ENCODE measurements at places on chromosomes 6 and 20.

DNA sequence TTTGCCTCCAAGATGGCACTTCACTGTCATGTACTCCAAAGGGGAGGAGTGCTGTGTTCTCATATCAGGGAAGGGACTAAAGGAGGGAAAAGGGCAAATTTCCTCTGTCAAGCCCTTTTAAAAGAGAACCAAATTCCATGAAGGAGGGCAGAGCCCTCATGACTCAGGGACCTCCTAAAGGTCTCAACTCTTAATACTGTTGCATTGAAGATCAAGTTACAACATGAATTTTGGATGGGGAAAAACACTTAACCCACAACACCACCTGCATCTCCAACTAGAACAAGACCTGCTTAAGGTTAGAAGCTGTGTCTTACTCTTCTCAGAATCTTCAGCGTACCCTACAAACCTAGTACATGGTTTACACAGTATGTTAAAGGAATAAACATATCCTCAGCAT lies 23.7 kb upstream of the FBXO30 start:
- DNase-seq: no peak

DNA sequence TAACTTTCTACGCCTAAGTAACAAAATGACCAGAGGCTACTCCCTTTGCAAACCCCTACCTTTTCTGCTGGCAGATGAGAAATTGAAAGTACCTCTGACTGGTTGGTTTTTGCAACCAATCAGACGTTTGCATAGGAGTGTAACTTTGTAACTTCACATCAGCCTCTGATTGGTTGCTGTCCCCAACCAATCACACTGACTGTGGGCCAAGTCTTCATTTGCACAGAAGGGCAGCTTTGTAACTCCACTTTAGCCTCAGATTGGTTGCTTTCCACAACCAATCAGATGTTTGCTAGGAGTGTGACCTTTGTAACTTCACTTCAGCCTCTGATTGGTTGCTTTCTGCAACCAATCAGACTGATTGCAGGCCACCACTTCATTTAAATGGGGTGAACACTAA lies 89.1 kb downstream of the ME1 start:
- no peak for DNase-seq

DNA sequence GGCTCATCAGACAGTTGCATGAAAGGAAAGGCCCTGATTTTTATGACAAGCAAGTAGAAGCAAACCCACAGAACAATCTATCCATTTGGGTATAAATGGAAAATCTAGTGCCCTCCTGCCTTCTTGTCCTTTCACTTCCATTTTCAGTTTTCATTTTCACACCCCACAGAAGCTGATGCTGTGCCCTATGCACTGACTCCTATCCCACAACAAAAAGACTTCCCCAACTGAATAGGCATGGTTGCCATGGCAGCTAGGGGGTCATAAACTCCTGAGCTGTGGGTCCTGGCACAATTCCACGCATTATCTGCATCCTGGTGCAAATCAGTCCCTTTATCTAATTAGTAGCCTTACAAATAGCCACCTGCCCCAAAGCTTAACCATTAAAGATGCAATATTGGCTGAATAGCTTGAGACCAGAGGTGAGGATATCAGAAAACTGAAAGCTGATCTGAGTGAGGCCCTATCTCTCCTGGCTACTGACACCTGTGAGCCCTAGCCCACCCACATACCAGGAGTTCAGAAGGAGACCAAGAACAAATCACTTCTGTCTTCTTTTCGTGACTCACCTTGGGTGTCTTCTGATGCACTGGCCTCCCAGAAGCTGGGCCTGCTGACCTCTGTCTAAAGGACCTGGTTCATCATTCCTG lies 34.9 kb upstream of the HEY2 start:
- no peak for DNase-seq

DNA sequence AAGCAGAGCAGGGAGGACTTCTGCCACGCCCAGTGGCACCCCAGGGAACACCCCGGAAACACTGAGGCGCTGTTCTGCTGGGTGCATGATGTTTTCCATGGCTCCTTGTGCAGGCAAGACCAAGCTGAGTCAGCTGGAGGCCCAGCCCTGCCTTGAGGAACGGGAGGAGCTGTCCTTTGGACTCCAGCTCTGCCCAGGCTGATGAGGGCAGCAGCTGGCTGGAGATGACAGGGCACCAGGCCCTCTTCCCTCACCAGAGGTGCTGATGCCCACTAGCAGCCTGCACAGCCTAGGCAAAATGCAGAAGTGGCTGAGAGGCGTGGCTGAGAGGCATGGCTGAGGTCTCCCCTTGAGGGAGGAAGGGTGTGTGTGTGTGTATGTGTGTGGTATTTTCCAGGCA lies 2.4 kb downstream of the C6orf132 start:
- no peak for DNase-seq

- no peak for DNase-seq
These were observed 79.4 kb downstream of the CD24 start for GRCh38 chr6:106894978-106895702.

DNA sequence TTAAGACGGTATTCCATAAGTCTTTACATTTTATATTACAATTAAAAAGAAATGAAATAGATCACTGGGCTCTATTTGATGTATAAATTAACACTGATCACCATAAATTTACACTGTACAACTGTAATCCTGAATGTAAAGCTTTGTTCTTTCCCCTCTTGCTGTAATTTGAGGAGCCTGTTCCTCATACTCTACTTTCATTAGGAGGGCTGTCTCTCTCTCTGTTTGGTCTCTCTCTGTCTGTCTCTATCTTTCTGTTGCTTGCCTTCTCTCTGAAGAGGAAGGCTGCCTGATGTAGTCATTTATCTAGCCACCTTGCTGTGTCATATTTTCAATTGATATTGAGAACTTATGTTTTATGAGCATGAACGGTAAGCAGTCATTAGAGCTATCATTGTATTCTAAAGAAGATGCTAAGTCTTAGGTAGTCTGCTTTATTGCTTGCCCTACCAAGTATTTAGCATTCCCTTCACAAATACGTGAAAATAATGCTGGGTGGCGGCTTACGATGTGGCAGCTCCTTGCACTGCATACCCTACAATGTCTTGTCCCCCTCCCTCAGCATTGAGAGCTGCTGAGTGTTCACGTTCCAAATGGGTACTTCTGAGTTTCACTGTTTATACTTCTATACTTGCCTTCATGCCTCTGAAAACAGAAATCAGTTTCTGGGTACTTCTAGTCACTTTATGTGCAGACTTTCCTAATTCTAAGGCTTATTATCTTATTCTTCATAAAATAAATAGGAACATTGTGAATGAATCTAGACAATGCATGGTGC lies 205.5 kb downstream of the NKAIN2 start:
- DNase-seq: no peak

DNA sequence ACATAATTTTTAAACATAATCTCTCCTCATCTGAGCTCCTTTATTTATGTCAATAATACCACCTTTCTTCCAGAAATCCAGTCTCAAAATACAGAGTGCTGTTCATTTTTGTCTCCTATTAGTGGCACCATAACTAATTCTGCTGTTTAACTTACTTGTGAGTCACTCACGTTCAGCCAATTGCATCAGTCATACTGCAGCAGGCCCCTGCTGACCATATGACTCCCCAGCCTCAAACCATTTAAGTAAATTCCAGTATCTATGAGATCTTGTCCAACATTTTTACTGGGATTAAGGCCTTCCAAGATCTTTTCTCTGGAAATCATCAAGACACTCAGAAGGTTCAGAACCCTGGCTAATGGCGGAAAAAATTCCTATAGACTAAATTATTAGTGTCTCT lies 982.2 kb upstream of the MAP3K7 start:
- DNase-seq: no peak

DNA sequence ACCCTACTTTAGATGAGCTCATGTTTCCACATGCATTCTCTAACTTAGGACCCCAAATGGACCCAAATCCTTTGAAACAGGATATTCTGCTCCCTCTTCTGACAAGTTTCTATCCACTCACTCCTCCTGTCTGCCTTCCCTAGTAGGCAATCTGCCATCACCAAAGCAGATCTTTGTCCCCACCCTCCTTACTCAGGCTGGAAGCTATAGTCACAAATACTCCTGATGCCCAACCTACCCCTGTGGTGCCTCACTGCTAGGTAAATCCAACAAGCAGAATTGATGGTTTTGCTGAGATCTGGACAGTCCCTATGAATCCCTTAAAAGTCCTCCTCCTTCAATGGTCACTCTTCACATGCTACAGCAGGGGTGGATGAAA lies 21.7 kb downstream of the ELOVL5 start:
- no peak for DNase-seq

DNA sequence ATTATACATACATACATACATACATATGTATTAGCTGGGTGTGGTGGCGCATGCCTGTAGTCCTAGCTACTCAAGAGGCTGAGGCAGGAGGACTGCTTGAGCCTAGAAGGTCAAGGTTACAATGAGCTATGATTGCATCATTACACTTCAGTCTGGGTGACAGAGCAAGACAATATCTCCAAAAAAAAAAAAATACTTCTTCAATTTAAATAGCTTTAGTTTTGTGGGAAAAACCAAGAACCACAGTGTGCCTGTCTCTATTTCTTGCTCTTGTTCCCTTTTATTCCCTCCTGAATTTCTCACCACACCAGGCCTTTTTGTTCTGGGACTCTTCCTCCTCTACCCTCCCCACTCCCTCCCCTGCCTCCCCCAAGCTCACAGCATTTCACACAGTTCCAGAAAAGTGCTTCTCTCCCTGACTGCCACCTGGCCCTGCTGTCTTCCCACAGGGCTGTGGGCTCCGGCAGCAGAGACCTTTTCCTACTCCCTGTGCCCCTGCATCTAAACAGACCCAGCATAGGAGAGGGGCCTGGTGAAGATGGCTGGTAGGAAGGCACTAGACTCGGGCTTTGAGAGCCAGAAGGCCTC lies 1.3 kb downstream of the C20orf203 start:
- DNase-seq: no peak

- DNase-seq: no peak
These were observed 8.7 kb upstream of the APCDD1L start for GRCh38 chr20:58523971-58524315.

GRCh38 chr6:91079969-91080368 lies 493.1 kb upstream of the MAP3K7 start:
- no peak for DNase-seq

- no peak for DNase-seq
These were observed 21.2 kb downstream of the RNF24 start for GRCh38 chr20:3994125-3994524.

- DNase-seq: no peak
These were observed 56.7 kb upstream of the SMIM29 start for GRCh38 chr6:34305497-34305896.

DNA sequence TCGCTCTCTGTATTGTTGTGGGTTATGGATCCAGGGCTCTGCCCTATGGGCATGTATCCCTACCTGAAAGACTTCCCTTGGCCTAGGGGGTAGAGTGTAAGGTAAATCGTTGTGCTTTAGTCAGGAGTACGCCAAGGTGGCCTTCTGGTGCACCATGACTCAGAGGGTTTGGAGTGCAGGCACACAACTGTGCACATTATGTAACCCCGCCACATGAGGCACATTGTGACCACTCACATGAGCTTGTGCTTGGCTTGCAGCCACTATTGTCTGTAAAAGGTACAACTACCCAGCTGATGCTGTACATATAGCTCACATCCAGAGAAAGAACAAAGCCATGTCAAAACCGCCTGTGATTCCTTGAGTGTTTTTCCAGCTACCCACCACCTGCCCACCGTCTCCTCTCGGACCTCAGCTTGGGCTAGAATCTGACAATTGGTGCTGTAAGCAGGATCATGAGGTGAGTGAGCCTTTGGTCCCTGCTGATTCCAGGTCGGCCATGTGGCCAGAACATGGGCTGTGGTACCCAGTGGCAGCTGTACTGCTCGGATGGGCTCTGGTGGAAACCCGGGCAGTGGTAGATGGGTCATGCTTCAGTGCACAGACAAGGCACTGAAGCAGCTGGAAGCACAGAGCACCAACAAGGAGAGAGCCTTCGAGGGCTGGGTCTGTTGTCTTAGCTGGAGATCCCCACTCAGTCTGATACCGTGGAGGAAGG lies 33.8 kb downstream of the HDDC2 start:
- no peak for DNase-seq

DNA sequence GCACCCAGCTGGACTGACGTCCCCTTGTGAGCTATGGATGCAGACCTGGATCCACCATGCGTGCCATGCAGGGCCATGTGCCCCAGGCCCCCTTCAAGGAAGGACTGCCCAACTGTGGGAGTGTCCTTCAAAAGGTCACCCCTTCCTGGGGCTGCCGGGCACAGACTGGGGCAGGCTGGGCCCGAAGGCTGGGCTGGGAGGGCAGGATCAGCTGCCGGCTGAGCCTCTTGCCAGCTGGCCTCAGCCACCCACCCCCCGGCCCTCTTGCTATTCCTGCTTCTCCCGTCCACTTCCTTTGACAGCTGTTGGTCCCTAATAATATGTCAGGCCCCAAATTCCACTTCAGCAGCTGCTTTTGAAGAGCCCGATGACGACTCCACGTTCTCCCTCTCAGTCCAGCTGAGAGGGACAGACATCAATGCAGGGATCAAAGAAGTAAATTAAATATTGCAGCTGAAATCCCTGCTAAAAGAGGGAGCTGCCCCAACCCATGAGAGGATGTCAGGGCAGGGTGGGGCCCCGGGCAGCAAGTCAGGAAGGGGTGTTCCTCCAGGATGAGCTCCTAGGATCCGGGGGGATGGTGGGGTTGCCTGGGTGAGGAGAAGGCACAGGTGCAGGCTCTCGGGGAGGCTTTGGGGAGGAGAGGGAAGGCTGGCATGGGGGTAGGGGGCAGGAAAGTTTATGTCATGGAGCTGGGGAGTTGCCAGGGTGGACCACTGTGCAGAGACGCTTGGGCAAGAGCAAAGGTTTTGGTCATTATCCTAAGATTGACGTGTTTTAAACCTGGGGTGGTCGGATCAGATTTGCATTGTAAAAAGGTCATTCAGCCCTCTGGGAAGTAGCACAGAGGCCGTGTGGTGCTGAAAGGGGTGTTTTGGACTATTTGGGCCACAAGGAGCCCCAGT lies 185.0 kb downstream of the ANKRD60 start:
- no peak for DNase-seq

DNA sequence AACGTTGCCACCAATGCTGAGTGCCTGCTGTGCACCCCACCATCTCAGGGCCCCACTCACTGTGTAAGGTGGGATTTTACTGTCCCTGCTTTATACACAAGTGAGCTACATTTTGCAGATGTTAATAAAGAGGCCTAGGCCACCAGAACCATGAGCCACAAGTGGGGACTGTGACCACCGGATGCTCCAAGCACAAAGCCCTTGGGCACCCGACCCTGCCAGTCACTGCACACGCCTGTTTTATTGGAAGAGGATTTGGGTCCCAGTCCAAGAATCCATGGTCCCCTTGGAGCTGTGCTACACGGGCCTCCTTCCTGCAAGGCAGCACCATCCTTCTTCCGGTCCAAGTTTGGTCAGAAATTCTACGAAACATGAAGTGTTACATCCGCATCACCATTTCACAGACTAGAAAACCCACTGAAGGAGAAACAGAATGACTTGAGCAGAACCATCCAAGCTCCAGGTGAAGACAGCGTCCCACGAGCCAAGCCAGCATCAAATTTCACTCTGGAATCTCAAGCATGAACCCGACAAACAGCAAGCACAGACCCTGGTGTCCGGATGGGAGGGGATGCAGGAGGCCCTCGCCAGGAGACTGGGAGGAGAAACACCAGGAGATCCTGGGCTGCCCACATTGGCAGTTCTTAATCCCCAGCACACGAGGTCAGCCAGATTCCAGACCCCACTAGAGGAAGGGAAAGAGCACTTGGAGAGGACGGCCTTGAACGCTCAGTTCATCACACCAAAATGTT lies 226.9 kb downstream of the DLL1 start:
- DNase-seq: no peak

All from activated T-cell treated with anti-CD3 and anti-CD28 coated beads for 4 hours (primary cell).